ENCODE measurements at places on chromosomes 3 and 15.

- no peak for DNase-seq
These were observed 79.2 kb upstream of the KLF13 start for GRCh38 chr15:31247404-31247803.

DNA sequence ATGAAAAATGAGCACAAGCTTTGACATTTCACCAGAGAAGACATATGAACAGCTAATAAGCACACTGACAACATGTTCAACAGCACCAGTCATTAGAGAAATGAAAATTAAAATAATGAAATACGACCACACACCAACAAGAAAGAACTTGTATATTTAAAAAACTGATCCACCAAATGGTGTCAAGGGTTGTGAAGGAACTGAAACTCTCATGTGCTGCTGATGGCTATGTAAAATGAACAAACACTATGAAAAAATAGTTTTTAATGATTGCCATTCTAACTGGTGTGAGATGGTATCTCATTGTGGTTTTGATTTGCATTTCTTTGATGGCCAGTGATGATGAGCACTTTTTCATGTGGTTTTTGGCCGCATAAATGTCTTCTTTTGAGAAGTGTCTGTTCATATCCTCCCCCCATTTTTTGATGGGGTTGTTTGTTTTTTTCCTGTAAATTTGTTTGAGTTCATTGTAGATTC lies 193.8 kb downstream of the SCAPER start:
- DNase-seq = no peak

- no peak for DNase-seq
These were observed 193.0 kb downstream of the ATP10A start for GRCh38 chr15:25670025-25670554.

- DNase-seq = no peak
These were observed 182.5 kb downstream of the RAB11A start for GRCh38 chr15:66051833-66052232.

DNA sequence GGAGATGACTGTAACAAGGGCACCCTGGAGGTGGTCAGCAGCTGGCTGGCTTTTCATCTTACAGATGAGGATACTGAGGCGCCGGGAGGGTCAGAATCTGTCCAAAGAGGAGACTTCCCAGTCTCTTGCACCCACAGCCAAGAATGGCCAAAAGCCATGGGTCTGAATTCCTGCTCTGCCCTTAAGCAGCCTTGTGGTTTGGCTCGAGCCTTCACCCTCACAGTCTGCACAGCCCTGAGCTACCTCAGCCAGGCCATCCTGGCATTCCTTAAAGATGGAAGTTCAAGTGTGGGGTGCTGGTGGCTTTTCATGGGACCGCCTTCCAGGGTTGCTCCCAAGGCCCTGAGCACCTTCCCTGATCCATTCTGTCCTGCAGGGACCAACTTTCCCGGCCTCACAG lies 59.2 kb downstream of the CACNA2D2 start:
- no peak for DNase-seq

DNA sequence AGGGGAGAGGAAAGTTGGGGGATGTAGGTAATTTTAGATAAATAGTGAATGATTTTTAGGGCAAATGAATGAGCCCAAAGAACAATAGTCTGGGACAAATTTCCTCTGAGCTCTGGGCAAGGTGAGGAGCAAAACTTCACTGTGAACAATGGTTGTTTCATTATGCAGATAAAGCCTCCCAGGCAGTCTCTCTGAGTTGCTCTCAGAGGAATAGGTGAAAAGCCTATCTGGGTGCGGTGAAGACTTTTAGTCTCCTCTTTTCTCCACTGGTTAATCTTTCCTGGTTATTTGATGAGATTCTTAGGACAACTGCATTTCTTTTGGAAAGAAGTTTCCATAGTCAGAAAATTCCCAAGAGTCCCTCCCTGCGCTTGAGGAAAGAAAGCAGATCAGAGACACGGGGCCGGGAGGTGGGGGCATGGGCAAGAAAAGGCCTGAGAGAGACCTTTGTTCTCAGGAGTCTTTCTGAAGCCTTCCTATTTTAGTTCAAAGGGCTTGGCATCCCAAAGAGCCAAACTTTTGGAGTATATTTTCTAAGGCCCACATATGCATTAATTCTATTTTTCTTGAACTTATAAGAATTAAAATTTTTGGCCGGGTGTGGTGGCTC lies 353.6 kb upstream of the SLCO3A1 start:
- no peak for DNase-seq

GRCh38 chr3:165617134-165617533 lies 220.1 kb downstream of the BCHE start:
- DNase-seq = no peak

- DNase-seq = no peak
These were observed at the start of gene CFAP161 for GRCh38 chr15:81133782-81134461. TSS of gene CFAP161 (plus strand) at chr15:81134270. CDS start at chr15:81134330, 60 bp downstream.

DNA sequence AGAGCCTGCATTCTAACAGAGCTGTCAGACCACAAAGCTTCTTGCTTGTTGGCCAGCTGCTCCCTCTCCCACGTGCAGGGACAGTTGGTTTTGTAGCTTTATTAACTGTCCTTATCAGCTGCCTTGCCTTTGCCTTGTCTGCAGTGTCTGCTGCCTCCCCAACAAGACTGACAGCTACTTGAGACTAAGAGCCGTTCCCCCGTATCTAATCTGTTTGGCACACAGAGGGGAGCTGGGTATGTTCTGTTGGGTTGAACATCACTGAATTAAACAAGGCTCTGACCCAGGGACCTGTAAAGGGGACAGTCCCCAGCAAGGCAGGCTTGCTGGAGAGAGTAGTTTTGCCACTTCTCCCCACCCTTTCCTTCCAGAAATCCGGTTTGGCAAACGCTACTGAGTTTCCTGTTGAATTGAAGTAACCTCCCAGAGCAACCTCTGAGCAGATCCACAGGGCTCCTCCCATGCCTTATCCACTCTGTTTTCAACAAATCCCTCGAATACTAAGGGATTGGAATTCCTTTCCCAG lies 116.1 kb downstream of the ANP32A start:
- DNase-seq = no peak

DNA sequence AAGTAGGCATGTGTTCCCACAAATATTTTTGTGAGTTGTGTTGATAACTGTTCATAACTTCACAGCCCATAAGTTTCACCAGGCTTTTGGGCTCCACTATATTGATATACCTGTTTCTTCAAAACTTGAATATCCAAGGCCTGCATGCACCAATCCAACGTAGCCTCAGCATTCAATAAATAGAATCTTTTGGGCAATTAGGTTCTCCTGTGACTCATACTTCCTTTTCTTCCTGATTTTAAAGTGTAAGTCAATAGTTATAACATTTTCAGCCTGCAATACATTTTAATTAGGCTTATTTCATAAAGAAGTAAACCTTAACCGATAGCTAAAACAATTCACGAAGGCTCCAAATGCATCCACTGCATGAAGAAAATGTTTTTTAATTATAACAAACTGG lies 97.8 kb upstream of the SPRED1 start:
- no peak for DNase-seq

DNA sequence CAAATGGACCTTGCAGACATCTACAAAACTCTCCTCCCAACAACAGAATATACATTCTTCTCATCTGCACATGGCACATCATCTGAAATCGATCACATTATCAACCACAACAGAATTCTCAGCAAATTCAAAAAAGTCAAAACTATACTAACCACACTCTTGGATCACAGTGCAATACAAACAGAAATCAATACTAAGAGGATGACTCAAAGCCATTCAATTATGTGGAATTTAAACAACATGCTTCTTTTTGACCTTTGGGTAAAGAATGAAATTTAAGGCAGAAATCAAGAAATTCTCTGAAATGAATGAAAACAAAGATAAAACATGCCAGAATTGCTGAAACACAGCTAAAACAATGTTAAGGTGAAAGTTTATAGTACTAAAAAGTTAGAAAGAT lies 358.1 kb downstream of the NSUN3 start:
- DNase-seq = no peak

- no peak for DNase-seq
These were observed 214.2 kb upstream of the TMCO5A start for GRCh38 chr15:37720267-37720666.

GRCh38 chr15:77538027-77538451 lies 94.7 kb downstream of the LINGO1 start:
- DNase-seq = no peak

- DNase-seq = no peak
These were observed at the start of gene MYLK for GRCh38 chr3:123884203-123884831. TSS of gene MYLK (minus strand) at chr3:123884332. CDS start at chr3:123793841, 90,491 bp downstream.

DNA sequence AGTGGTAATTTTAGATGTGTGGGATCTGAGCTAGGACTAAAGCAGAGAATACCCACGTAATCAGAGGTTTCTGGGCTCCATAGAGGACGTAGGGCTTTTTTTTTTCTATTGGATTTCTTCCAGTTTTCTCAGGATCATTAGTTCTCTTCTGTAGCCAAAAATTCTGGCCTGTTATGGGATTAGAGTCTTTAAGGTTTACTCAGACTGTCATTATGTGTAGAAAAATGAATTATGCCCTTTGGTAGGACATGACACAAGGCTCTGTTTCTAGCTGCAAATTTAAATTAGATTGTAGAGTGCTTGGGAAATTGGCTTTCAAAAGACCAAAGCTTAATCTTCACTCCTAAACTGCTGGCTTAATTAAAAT lies 1.9 kb downstream of the SETD5 start:
- DNase-seq = no peak

DNA sequence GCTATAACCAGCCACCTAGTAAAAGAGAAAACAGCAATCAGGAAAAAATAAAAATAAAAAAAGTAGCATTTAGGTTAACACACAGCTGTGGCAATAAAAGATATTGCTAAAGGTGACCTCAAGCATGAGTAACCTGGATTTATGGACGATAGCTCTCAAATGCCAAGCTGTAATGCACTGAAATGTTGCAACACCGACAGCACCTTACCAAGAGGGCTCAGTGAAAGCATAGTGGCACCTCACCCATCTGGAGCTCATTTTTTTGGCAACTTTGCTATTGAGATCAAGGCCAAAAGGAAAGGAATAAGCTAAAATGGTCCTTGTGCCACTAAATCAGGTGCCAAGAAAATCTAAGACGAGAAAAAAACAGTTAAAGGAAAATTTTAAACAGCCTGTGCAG lies 2.5 kb downstream of the HACD2 start:
- DNase-seq = no peak

DNA sequence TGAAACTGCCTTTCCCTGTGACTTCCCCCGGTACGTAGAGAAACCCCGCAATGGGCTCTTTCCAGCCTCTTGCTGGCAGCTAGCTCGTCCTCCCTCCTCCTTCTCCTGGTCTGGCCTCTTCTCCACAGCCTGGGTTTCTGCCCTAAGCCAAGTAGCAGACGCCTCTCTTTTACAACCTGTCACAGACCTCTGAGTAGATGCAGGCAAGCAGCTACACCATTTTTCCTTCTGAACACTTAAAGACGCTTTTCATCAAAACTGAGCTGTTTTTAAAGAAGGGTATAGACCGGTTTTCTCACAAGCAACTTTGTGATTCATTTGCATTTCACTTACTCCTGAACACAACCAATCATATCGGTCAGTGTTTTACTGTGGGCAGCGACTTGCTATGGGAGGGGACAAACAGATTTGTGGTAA lies 32.0 kb downstream of the ADAMTSL3 start:
- no peak for DNase-seq

DNA sequence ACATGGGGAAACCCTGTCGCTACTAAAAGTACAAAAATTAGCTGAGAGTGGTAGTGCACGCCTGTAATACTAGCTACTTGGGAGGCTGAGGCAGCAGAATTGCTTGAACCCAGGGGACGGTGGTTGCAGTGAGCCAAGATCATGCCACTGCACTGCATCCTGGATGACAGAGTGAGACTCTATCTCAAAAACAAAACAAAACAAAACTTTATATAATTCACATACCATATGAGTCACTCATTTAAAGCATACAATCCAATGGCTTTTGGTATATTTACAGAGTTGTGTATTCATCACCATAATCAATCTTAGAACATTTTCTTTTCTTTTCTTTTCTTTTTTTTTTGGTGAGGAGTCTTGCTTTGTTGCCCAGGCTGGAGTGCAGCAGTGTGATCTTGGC lies 8.7 kb downstream of the PXK start:
- DNase-seq = no peak

- no peak for DNase-seq
These were observed 631.0 kb upstream of the GRM7 start for GRCh38 chr3:6229778-6230410.

GRCh38 chr3:58116985-58117384 lies 93.8 kb downstream of the DNASE1L3 start:
- DNase-seq = no peak

DNA sequence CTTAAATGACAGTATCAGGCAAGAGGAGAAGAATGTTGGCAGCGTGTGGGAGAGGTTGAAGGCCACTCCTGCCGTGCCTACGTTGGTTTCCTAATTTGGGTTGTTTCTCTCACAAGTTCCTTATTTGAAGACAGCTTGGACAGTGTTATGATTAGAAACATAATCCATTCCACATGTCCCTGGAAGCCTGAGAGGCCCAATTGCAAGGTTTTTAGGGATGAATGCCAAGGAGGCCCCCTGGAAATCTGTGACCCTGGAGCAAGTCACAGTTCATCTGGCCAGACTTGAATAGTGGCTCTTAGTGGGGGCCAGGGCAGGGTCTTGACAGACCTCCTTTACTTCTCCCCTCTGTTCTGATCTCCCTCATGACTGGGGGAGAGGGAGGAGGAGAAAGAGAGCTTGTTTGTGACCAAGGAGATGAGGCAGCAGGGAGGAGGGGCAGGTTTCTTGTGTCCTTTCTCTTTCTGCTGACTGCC lies 584.4 kb upstream of the TBL1XR1 start:
- DNase-seq = no peak

- no peak for DNase-seq
These were observed 113.8 kb upstream of the KCNMB2 start for GRCh38 chr3:178422406-178422805.

DNA sequence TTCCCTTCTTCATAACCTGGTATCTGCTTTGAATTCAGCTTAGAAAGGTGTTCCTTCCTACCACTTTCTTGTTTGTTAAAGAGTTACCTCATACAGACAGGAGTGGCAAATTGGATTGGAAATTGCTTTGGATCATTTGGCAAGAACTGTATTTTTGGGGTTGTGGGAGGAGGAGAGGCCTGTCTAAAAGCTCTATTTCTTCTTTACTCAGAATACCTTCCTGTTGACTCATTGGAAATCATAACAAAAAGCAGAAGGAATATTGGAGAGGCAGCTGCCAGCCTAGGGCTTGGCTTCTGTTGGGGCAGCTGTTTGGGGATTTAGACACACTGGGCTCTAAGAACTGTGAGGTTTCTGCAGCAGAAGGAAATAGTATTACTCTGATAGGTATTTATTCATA lies 14.2 kb downstream of the IQGAP1 start:
- no peak for DNase-seq

DNA sequence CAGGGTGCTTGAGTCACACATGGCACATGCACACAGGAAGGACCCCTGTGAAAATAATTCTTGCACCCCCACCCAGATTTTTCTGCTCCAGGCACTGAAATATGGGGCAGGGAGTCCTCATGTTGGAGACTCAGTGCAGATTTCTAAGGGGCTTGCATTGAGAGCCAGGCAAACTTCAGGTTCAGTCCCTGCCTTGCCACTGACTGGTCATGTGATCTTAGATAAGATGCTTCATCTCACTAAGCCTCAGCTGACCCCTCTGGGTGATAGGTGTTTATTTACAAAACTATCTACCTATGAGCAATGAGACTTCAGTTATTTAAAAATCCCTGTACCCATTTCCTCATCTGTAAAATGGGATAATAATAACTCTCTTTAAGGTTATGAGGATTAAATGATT lies 30.1 kb upstream of the C3orf80 start:
- no peak for DNase-seq

- DNase-seq = no peak
These were observed 79.8 kb downstream of the RBPMS2 start for GRCh38 chr15:64695561-64695992.

GRCh38 chr15:100147828-100148227 lies 193.9 kb downstream of the ADAMTS17 start:
- no peak for DNase-seq

Measured in stimulated activated CD8-positive, alpha-beta memory T cell treated with anti-CD3 and anti-CD28 coated beads, Interleukin-7, amount 100 ng/mL, for 1 hour (primary cell).